ENCODE measurements at places on chromosomes 6 and 20.

DNA sequence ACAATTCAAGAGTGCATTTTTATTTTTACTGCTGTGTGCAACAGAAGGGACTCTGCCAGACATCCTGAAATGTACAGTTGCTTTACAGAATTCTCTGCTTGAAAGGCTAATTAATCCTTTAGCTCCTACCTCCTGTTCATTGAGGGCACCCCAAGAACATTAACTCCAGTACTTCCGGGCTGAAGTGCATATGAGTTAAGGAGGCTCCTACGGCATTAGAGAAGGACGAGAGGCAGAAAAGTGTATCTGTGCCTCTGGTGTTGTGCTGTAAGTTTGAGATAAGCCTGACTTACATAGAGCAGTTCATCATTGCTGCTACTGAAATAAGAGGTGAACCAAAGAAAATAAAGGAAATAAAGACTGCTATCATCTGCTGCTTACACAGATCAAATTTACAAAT, 609.3 kb upstream of the ADGRB3 start:
- DNase-seq = no peak

DNA sequence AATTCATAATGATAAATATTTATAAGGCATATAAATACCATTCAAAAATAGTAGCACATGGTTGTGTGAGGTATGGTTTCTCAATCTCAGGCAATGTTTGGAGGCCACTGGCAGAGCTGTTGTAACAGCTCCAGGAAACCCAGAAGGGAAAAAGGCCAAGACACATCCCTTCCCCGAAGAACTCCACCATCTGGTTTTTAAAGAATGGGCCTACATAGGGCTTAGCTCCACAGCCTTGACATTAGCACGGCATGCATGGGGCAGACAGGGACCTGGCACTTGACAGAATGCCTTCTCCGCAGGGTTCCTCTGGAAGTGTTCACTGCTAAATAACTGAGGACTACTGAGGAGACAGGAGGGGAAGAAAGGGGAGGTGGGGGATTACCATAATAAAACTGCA, 16.1 kb upstream of the FOXO3 start:
- DNase-seq = no peak

DNA sequence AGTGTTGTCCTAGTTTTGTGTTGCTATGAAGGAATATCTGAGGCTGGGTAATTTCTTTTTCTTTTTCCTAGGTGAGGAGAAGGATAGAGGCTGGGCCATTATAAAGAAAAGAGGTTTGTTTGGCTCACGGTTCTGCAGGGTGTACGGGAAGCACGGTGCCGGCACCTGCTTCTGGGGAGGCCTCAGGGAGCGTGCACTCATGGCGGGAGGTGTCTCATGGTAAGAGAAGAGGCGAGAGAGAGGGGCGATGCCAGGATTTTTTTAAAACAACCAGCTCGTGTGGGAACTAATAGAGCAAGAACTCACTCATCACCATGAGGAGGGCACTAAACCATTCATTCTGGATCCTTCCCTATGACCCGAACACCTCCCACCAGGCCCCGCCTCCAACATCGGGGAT, 14.2 kb upstream of the NPBWR2 start:
- no peak for DNase-seq

GRCh38 chr6:40476673-40477072, 110.5 kb downstream of the LRFN2 start:
- no peak for DNase-seq

DNA sequence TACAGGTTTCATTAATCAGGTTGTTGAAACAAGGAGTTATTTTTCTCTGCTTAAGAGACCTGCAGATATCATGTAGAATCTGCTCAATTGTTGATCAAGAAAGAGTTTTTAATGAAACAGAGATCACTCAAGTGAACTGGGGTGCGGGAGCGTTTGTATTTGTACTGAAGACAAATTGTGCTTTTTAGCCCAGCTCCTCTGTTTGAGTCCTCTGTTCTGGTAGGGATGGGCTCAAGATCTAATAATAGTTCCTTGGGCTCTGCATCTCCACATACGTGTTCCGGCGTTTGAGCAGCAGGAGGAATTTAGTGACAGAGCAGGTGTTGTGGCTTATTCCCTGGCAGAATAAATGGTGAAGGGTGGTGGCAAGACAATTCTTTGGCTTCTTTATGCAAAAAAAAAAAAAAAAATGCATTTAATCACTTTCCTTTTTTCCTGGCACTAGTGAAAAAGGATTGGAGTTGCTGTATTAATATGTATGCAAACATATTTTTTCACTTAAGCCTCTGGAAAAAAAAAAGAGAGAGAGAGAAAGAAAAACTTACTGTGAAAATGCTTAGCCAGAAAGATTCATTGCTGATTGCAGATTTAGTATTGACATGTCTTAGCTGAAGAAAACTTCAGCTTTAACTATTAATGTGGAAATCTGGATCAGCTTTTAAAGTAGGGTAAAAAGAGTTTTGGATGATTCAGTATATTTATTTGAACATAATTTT, 4.0 kb downstream of the CITED2 start:
- DNase-seq = no peak

DNA sequence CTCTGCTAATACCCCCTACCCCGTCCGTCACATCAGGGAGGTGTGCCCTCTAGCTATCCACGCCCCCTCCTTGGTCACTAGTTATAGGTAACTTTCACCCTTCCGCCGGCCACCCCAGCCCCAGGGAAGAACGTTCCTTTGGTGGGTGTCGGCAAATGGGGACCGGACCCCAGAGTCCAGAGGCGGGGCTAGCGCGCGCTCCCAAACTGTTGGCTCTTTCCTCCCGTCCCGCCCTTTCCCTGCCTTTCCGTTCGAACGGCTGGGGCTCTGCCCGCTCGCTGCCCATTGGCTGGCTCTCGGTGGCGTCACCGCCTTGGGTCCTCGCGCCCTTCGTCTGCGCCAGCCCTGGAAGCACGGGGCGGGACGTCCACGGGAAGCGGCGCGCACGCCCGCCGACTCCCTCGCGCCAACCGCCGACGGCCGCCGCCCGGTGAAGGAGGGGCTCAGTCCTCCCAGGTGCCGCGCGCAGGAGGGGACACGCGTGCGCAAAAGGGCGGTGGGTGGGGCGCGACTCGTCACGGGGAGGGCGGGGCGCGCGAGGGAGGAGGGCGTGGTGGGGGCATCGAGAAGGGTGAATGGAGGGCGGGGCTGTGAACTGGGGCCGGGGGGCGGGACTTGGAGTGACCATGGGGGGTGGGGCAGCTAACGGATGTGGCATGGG, 634 bp upstream of the PHF1 start:
- DNase-seq = peak; percentile 97

DNA sequence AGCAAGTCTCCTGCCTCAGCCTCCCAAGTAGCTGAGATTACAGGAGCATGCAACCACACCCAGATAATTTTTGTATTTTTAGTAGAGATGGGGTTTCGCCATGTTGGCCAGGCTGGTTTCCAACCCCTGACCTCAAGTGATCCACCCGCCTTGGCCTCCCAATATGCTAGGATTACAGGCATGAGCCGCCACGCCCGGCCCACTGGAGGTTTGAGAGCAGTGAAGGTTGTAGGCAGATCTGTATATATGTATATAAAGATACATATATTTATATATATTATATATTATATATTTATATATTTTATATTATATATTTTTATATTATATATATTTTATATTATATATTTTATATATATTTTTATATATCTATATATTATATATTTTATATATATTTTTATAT, 38.2 kb upstream of the TTPAL start:
- no peak for DNase-seq

DNA sequence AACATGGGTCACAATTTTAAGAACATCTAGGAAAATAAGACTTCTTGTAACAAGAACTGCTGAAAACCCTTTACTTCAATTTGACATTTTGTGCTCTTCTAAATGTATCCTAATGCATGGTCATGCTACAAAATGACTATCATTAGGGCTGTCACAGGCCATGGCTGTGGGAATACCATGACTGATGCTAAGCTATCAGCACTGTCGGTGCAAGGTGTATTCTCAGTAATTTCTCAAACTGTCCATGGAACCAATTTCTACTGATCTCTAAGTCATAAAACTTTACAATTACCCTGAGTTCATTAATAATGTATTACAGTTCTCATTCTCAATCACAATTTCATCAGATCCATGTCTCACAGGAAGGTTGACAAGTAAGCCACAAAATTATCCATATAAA, 625.3 kb downstream of the EYS start:
- DNase-seq = no peak
